Fibroblast of skin of right biceps (primary cell): ENCODE measurements at places on chromosomes 11 and 22.

- peak; percentile 34 for DNase-seq
These were observed 23.4 kb upstream of the GPR83 start for GRCh38 chr11:94424662-94425061.

GRCh38 chr11:116373104-116373944 lies 399.5 kb downstream of the BUD13 start:
- DNase-seq = no peak

- DNase-seq = no peak
These were observed 200.9 kb downstream of the MYO18B start for GRCh38 chr22:25942856-25943411.

- peak; percentile 52 for DNase-seq
These were observed 23.2 kb downstream of the MFNG start for GRCh38 chr22:37462983-37463382.

DNA sequence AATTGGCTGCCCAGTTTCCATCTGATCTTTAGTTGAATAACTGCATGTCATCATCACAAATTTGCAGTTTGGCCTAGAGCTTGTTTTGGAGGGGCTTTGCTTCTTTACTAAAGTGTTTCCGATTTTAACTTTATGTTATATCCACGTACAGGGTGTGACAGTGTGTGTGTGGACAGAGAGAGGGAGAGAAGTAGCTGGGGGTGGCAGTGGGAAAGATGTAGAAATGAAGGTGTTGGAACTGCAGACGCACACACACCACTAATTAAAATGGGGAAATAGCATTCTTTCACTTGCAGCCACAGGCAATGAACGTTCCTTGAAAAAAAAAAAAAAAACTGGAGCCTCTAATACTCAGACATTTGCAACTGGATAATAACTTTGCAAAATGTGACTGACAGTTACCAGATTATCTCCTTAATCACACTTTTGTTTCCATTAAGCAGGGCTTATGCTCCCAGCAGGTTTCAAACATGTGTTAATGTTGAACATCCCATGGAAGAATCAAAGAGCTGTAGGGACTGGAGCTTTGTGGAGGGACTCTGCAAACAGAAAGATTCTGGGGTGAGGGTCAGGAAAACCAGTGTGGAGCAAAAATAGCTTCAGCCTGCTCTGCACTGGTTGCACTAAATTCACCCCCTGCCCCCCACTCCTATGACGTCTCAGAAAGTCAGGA lies 238.1 kb upstream of the TENM4 start:
- no peak for DNase-seq

GRCh38 chr11:2902784-2903671 lies 17.5 kb upstream of the CDKN1C start:
- DNase-seq = no peak

GRCh38 chr11:78845496-78845895 lies 270.8 kb upstream of the NARS2 start:
- DNase-seq = no peak
